Peyer's patch (tissue), 4 donors: ENCODE measurements at places on chromosomes 1 and 21.

- peak overlapping the region; percentile 25 for H3K27ac ChIP-seq
- no peaks in the 10 kb centered on the region for H3K36me3 ChIP-seq
- H3K27me3 ChIP-seq = no peaks in the 10 kb centered on the region
- H3K4me3 ChIP-seq = no peak overlapping the region
Observed at GRCh38 chr21:46000182-46000730, 18.7 kb downstream of the COL6A1 start.

DNA sequence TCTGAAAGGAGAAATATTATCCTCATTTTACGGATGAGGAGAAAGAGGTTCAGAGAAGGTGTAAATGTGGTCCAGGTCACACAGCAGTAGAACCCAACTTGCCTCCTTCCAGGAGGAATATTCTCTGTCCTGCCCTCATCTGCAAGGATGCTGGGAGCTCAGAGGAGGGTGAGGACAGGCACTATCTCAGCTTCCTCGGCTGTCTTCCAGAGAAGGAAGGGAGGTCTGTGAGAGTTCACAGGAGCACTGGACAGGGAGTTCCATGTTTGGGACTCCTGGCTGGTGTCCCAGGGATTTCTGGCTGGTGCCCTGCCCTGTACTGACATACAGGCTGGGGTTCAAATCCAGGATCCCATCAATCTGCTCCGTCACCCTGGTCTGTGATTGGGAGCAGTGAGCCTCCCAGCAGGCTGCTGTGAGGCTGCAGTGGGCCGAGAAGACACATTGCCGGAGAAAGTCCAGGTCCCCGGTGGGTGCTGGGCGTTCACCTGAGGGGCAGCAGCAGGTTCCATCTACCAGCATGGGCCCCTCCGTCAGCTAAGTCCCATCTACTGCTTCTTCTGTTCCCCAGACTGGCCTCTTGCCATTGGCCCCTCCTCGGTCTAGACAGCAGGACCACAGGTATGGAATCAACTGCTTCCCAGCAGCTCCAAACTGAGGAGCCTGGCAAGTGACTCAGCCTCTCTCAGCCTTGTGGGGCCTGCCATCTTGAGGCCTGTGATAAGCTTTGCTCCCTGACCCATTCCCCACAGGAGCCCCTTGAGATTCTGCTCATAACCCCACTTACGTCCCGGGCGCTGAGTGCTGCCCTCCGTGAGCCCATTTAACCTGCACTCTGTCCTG is 8.5 kb upstream of the BSND start:
- no peak overlapping the region for H3K27ac ChIP-seq
- no peaks in the 10 kb centered on the region for H3K36me3 ChIP-seq
- no peaks in the 10 kb centered on the region for H3K4me1 ChIP-seq
- H3K4me3 ChIP-seq = no peak overlapping the region
- no peak for DNase-seq
- no peaks in the 10 kb centered on the region for H3K27me3 ChIP-seq

- H3K4me3 ChIP-seq = no peak overlapping the region
- no peaks in the 10 kb centered on the region for H3K36me3 ChIP-seq
- no peak for DNase-seq
- H3K27me3 ChIP-seq = no peaks in the 10 kb centered on the region
- H3K4me1 ChIP-seq = no peaks in the 10 kb centered on the region
Observed at GRCh38 chr1:6956488-6957159, 171.4 kb downstream of the CAMTA1 start.

- no peak overlapping the region for H3K27ac ChIP-seq
- no peaks in the 10 kb centered on the region for H3K36me3 ChIP-seq
- no peak overlapping the region for H3K4me3 ChIP-seq
- DNase-seq = no peak
- no peaks in the 10 kb centered on the region for H3K4me1 ChIP-seq
Observed at GRCh38 chr21:38720074-38720473, 85.7 kb upstream of the ETS2 start.

DNA sequence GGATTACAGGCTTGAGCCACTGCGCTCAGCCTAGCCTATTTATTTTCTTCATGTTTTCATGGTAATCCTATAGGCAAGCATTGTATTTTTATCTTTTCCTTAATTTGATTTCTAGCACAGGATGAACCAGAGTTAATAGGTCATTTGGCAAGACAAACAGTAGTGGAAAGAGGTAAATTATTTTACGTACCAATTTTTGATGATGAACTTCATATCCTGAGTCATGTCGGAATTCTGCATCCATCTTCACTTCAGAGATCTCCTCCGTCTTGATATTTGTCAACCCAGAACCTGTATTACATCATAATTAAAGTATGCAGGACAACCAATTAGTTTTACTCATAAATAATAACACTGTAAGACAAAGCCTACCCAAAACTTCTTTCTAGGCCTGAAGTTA is 162.6 kb downstream of the GABPA start:
- H3K27ac ChIP-seq = no peak overlapping the region
- H3K27me3 ChIP-seq = no peaks in the 10 kb centered on the region
- no peak overlapping the region for H3K4me3 ChIP-seq
- DNase-seq = no peak
- H3K36me3 ChIP-seq = peaks cover 3% of the 10 kb centered on the region

GRCh38 chr1:26911399-26912146 is 2.2 kb downstream of the NR0B2 start:
- H3K27ac ChIP-seq = no peak overlapping the region
- peaks cover 18% of the 10 kb centered on the region for H3K4me1 ChIP-seq
- peak overlapping the region; percentile 58 for H3K4me3 ChIP-seq
- no peak for DNase-seq

DNA sequence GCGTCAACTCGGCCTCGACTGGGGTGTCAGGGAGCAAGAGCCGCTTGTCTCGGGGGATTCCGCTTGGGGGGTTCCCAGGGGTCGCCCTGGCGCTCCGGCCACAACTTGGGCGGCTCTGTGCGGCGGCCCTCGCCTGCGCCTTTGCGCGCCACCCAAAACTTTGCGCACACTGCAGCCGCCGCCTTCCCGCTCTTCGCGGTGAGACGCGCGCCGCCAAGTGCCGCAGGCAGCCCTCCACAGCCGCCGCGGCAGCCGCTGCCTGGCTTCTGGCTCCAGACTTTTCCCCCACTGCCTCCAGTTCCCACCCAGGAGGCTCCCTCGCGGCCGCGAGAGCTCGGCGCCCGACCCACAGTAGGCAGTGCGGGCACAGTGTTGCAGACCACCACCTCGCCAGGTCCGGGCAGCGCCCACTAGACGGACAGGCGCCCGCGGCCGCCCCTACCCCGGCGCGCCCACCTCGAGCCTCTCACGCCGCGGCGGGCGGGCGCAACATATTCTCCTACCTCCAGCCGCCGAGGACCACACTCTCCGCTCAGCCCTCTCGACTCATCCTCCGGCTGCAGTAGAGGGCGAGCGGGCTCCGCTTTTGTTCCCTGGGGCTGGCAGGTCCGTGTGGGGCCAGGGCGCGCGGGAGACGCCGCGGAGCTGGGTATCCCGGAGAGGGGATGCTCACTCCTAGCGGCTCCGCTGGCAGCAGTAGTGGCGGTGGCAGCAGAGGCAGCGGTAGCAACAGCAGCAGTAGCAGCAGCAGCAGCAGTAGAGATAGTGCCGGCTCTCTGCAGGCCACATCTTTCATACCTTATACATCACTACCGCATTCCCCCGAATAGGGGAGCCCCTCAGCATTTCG is 296.6 kb downstream of the OMA1 start:
- H3K4me1 ChIP-seq = peaks cover 5% of the 10 kb centered on the region
- no peaks in the 10 kb centered on the region for H3K36me3 ChIP-seq
- no peaks in the 10 kb centered on the region for H3K27me3 ChIP-seq
- DNase-seq = no peak

DNA sequence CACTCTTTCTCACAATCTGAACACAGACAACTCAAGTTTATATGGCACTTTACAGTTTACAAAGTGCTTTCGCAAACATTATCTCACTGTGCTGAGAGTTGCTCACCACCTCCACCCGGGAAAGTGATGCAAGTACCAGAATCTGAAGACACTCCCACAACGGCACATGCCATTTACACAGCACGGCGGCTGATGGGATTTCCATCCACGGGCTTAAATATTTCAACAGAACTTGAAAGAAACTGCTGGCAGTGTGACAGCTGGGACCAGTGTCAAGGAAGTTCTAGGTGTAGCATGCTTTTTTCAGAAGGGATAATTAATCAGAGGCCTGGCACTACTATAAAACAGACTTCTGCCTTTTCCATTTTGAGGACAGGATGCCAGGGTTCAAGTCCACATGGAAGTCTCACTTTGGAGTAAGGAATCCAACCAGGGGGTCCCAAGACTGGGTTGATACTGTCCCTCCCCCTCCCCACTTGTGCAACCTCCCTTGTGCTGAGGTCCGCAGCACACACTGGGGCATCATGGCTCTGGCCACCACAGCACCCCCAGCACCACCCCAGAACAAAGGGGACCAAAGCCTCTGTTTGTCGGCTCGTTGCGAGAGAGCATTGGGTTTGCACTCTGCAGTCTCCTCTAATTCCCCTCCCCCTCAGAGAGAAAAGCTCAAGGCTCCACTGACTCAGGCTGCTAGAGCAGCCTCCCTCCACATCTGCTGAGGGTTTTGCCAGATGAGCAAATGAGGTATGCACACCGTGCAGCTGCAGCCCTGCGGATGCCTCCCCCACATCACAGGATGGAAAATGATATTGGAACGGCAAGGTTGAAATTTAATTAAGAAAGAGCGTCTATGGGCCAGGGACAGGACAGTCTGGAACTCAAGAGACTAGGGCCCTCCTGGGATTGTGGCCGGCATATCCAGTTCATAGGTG is 154.9 kb downstream of the TGFBR3 start:
- no peaks in the 10 kb centered on the region for H3K27me3 ChIP-seq
- no peaks in the 10 kb centered on the region for H3K36me3 ChIP-seq
- H3K27ac ChIP-seq = peak overlapping the region; percentile 60
- no peak overlapping the region for H3K4me3 ChIP-seq
- DNase-seq = no peak
- H3K4me1 ChIP-seq = peaks cover 3% of the 10 kb centered on the region

DNA sequence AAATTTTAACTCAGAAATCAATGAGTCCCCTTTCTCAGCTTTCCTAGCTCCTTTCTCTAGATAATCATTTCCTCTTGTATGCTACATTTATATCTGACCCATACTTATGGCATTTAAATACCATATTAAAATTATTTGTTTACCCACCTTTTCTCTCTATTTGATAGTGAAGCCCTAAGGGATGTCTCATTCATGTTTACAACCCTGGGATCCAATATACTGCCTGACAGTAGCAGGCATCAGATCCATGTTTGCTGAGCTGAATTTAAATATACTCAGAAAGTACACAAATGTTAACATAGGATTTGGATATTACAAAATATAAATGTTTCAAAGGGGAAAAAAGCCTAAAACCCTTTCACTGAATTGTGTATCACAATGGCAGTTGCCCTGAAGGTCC is 26.5 kb downstream of the SCMH1 start:
- no peaks in the 10 kb centered on the region for H3K4me1 ChIP-seq
- no peak overlapping the region for H3K27ac ChIP-seq
- no peak overlapping the region for H3K4me3 ChIP-seq
- H3K27me3 ChIP-seq = no peaks in the 10 kb centered on the region

- no peaks in the 10 kb centered on the region for H3K27me3 ChIP-seq
- H3K4me1 ChIP-seq = no peaks in the 10 kb centered on the region
- no peak overlapping the region for H3K27ac ChIP-seq
- no peaks in the 10 kb centered on the region for H3K36me3 ChIP-seq
- no peak overlapping the region for H3K4me3 ChIP-seq
- DNase-seq = no peak
Observed at GRCh38 chr1:111234258-111234657, 6.7 kb downstream of the CHI3L2 start.

DNA sequence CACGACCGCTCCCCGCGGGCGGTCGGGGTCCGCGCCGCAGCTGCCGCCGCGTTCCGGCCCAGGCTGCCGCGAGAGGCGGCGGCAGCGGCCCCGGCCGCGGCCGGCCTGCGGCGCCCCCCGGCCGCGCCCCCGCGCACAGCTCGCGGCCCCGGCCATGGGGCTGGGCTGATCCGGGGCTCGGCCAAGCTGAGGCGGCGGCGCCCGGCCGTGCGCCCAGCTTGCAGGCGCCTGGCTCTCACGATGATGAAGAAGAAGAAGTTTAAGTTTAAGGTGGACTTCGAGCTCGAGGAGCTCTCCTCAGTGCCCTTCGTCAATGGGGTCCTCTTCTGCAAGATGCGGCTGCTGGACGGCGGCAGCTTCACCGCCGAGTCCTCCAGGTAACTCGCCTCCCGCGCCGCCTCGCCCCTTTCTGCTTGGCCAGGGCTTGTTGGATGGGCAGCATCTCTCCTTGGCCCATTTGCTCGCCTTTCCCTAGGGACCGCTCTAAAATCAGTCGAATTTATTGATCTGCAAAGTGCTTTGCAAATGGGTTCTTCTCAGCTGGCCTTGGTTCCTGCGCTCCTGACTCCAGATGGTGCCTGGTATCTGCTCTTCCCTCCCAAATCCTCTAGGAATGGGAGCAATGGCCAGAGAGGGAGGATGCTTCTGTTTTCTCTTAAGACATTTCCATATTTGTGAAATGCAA is 431 bp downstream of the EEIG2 start:
- peaks cover 6% of the 10 kb centered on the region for H3K4me1 ChIP-seq
- H3K27me3 ChIP-seq = no peaks in the 10 kb centered on the region
- H3K27ac ChIP-seq = peak overlapping the region; percentile 64
- H3K36me3 ChIP-seq = no peaks in the 10 kb centered on the region

DNA sequence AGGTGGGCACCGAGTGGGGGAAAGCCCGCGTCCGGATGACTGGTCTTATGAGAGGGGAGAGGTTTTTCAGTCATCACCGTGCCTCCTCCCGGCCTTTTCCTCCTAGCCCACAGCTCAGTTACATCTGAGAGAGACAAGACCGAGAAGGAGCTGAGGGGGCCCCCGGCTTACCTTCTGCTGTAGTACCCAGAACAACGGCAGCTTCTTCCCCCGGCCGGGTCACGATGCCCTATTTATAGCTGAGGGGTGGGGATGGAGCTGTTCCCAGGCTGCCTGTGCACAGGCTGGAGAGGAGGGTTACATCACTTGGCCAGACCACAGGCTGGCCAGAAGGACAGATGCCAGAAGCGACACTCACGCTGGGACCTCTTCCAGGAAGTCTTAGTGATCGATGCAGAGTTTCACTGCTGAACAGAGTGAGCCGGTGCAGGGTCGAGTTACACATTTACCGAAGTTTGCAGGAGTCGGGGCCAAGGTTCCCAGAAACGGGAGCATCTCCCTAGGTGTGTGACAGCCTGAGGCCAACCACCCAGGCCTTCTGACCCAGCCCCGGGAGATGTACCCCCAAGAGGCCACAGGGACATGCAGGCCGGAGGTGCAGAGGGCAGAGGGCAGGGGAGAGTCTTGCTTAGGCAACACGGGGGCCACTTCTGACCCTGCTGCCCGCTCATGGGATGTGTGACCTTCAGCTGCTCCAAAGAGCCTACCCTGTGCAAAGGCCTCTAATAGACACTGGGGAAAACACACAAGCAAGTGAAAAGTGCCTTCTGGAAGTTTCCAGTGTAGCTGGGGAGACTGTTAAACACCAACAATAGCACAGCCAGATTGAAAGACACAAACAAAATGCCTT is at the start of gene AGT:
Gene AGT, minus strand, starts transcription at position 208 of the 850 bp plus-strand sequence. CDS start 3,299 bp downstream, outside the sequence.
- no peaks in the 10 kb centered on the region for H3K27me3 ChIP-seq
- H3K27ac ChIP-seq = no peak within 1 kb of the TSS
- no peaks in the 10 kb centered on the region for H3K36me3 ChIP-seq
- no peaks in the 10 kb centered on the region for H3K4me1 ChIP-seq
- DNase-seq = peak; percentile 21
